CD4-positive, CD25-positive, alpha-beta regulatory T cell (primary cell): ENCODE measurements at places on chromosomes 6 and 20. TPM values are rescaled to one million over a fixed set of nuclear protein-coding genes. Genes with fewer than 3 reads are reported as not detected.

DNA sequence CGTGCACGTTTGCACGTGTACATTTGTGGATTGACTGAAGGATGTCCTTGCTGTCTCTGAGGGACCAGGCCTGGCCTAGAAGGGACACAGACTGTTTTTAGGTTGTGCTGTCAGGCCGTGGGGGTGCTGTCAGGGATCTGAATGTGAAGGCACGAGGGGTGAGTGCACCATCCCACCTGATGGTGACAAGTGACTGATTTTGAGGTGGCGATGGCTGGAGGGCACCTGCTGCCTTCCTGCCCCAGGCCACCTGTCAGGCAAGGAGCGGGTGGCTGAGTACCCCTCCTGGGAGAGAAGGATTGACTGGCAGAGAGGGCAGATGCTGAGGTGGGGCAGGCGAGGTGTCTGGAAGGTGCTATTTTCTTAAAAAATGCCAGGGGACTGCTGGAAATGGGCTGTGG, 1.2 kb downstream of the RAB44 start:
- DNase-seq = no peak
- no peaks in the 10 kb centered on the region for H3K36me3 ChIP-seq
- H3K4me1 ChIP-seq = no peaks in the 10 kb centered on the region
- no peak overlapping the region for H3K27ac ChIP-seq
- H3K4me3 ChIP-seq = no peak overlapping the region

Gene BPIFB1
- not detected for total RNA-seq

DNA sequence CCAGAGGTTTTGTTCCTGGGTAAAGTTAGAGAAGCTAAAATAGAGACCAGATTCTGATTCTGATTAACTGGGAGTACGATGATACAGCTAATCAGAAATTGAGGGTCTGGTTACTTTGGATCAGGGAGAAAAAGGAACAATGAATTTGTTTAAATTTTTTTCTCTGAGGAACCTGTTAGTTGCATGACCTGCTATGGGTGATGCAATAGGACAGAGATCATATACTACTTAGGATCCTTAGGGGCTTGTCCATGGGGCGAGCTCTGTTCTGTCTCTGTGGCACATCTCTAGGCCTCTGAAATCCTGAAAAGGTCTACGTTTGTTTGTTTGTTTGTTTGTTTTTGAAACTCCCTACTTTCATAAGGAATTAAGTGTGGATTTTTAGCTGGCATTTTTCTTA, 166.1 kb upstream of the LAMP5 start:
- no peak overlapping the region for H3K4me3 ChIP-seq
- no peaks in the 10 kb centered on the region for H3K27me3 ChIP-seq
- no peaks in the 10 kb centered on the region for H3K4me1 ChIP-seq
- no peak overlapping the region for H3K27ac ChIP-seq
- DNase-seq = no peak
- no peaks in the 10 kb centered on the region for H3K36me3 ChIP-seq

- H3K27me3 ChIP-seq = peaks cover 3% of the 10 kb centered on the region
- no peak overlapping the region for H3K4me3 ChIP-seq
- no peaks in the 10 kb centered on the region for H3K4me1 ChIP-seq
- H3K36me3 ChIP-seq = no peaks in the 10 kb centered on the region
- no peak for DNase-seq
These were observed 26.3 kb downstream of the SLC13A3 start for GRCh38 chr20:46624946-46625345.

Gene DEFB132
- not detected for total RNA-seq

GRCh38 chr6:158388727-158389126, 76.5 kb downstream of the TULP4 start:
- H3K27ac ChIP-seq = no peak overlapping the region
- H3K4me1 ChIP-seq = peaks cover 7% of the 10 kb centered on the region
- H3K4me3 ChIP-seq = no peak overlapping the region
- no peak for DNase-seq

DNA sequence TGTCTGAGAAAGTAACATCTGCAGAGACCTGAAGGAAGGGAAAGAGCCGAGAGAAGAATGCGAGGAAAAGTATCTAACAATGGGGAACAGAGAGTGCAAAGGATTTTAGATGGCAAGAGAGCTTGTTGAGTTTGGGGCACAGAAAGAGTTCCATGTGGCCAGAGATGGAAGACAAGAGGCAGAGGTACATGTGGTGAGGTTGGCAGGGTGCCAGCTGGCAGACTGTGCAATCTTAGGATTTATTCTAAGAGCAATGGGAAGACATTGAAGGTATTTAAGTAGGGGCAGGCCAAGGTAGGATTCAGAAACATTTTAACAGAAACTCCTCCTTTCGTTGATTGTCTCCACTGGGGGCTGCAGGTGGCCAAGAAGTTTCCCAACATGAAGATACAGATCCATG, 20.4 kb upstream of the LBP start:
- no peak overlapping the region for H3K4me3 ChIP-seq
- peaks cover 2% of the 10 kb centered on the region for H3K27me3 ChIP-seq
- DNase-seq = no peak
- no peaks in the 10 kb centered on the region for H3K4me1 ChIP-seq
- no peaks in the 10 kb centered on the region for H3K36me3 ChIP-seq

- no peak overlapping the region for H3K4me3 ChIP-seq
- no peak overlapping the region for H3K27ac ChIP-seq
- H3K4me1 ChIP-seq = no peaks in the 10 kb centered on the region
- H3K27me3 ChIP-seq = no peaks in the 10 kb centered on the region
- no peaks in the 10 kb centered on the region for H3K36me3 ChIP-seq
These were observed 108.6 kb downstream of the ESR1 start for GRCh38 chr6:151916075-151916474.

DNA sequence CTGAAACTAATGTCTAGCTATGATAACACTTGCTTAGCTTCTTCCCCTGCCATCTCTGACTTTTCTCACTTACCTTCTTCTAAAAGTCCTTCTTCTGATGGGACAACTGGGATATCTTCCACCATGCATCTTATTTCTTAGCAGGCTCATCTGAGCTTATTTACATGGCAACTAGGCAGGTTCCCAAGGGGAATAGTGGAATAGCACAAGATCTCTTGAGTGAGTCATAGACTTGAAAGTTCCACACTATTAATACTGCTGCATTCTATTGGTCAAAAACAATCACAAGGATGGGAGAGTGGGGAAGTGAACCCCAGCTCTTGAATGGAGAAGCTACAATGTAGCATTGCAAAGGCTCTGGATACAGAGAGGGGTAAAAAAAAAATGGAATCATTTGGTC, 142.1 kb downstream of the HAO1 start:
- no peak overlapping the region for H3K4me3 ChIP-seq
- no peak overlapping the region for H3K27ac ChIP-seq
- H3K4me1 ChIP-seq = no peaks in the 10 kb centered on the region
- no peaks in the 10 kb centered on the region for H3K27me3 ChIP-seq
- DNase-seq = no peak
- no peaks in the 10 kb centered on the region for H3K36me3 ChIP-seq

DNA sequence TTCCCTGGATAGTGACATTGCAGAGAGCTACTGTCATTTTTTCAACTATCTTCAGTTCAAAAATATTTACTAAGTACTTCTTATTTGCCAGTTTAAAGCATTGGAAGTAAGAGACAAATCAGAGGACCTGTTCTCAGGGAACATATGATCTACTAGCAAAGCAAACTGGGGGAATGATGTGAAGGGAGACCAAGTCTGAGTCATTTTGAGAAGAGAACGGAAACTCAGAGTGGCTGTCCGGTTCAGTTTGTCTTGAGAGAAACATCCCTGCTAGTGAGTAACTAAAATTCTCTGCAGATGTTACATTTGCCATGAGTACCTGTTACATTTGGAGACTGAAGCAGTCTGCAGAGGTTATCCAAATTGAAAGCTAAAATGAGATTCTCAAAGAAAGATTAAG, 118.3 kb downstream of the KCNQ5 start:
- H3K4me1 ChIP-seq = no peaks in the 10 kb centered on the region
- H3K36me3 ChIP-seq = no peaks in the 10 kb centered on the region
- no peak for DNase-seq
- H3K27me3 ChIP-seq = no peaks in the 10 kb centered on the region
- H3K4me3 ChIP-seq = no peak overlapping the region

DNA sequence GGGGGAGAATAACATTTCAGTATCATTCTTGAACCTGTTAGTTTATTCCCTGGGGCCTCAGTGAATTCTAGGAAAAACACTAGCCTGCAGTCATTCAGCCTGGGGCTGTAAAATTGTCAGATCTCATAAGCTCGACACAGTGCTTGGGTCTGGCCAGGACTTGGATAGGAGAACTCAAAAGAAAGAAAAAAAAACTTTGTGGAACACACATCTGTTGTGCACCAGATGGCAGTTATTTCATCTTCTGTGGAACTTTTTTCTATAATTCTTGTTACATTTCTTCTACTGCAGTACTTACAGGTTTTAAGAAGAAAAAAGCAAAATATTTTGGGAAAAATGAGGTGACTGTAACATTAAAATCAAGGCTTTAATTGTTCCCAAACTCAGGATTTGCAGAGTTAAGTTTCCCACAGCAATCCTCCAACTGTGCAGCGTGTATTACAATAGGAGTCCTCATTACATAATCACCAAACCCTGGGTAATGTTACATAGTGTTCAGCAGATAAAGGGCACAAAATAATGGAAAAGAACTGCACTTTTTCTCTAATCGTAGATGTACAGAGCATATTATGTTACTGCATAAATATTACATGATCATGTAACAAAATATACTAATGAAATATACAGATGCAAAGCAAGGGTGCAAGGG, 531.1 kb upstream of the CITED2 start:
- no peaks in the 10 kb centered on the region for H3K27me3 ChIP-seq
- H3K36me3 ChIP-seq = no peaks in the 10 kb centered on the region
- H3K4me1 ChIP-seq = no peaks in the 10 kb centered on the region
- H3K4me3 ChIP-seq = no peak overlapping the region
- no peak for DNase-seq

DNA sequence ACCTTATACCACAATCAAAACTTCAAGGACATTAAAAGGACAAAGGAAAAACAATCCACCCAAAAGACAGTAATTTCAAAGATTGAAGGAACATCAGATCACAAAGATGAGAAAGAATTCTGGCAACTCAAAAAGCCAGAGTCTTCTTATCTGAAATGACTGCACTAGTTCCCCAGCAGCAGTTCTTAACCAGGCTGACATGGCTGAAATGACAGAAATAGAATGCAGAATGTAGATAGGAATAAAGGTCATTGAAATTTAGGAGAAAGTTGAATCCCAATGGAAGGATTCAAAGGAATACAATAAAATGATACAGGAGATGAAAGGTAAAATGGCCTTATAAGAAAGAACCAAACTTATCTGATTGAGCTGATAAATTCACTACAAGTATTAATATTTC, 231.4 kb downstream of the CD109 start:
- H3K27me3 ChIP-seq = no peaks in the 10 kb centered on the region
- no peaks in the 10 kb centered on the region for H3K36me3 ChIP-seq
- no peak for DNase-seq
- no peak overlapping the region for H3K4me3 ChIP-seq
- no peaks in the 10 kb centered on the region for H3K4me1 ChIP-seq
- H3K27ac ChIP-seq = no peak overlapping the region

DNA sequence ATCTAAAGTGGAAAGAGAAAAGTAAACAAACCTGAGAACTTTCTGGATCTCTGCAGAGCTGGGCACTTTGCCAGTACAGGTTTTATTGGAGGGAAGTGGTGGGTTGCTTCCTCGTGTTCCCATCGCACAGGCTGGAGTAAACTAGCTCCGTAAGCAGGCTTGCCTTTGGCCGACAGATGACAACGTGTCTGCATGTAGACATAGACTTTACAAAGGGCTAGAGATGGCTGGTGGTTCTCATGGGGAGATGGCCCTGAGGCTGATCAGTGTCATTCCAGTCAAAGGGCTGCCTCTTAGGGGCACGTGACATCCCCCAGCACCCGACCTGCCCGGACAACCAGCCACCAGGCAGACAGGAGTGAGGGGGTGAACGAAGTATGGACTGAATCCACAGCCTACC, 98.8 kb downstream of the YTHDF1 start:
- no peak overlapping the region for H3K27ac ChIP-seq
- no peaks in the 10 kb centered on the region for H3K4me1 ChIP-seq
- peaks cover 3% of the 10 kb centered on the region for H3K27me3 ChIP-seq
- H3K4me3 ChIP-seq = no peak overlapping the region
- DNase-seq = no peak

DNA sequence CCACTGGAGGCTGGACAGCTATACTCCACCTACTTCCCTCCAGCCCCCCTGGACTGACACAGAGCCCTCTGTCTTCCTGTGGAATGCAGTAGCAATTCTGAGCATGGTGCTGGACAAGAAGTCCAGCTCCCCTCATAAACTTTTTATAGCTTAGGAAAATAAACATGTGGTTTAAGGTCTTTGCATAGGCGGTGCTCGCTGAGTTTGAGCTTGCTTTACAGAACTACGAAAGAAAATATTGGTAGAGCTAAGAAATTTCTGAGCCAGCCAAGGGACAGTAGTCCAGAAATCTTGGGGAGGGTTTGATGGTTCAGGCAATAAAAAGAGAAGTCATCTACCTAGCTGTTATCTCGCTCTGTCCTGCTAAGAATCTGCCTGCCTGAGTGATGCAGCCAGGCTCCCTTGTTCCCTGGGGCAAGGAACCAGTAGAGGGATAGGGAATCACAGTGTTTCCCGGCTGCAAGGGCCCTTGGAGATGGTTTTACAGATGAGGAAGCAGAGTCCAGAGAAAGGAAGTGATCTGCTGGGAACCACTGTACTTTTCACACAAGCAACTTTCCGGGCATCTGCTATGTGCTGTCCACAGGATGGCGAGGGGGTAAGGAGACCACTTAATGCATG, 343.4 kb downstream of the CDC5L start:
- H3K4me1 ChIP-seq = no peaks in the 10 kb centered on the region
- no peak for DNase-seq
- no peak overlapping the region for H3K27ac ChIP-seq
- no peak overlapping the region for H3K4me3 ChIP-seq
- no peaks in the 10 kb centered on the region for H3K36me3 ChIP-seq

Gene NKAIN2
- not detected for total RNA-seq
